Activated CD4-positive, alpha-beta memory T cell treated with anti-CD3 and anti-CD28 coated beads for 36 hours (primary cell): ENCODE measurements at places on chromosomes 6 and 20. TPM values are rescaled to one million over a fixed set of nuclear protein-coding genes. Genes with fewer than 3 reads are reported as not detected.
A peak's percentile ranks its signal among the peaks of the same experiment; 100 is the strongest.

DNA sequence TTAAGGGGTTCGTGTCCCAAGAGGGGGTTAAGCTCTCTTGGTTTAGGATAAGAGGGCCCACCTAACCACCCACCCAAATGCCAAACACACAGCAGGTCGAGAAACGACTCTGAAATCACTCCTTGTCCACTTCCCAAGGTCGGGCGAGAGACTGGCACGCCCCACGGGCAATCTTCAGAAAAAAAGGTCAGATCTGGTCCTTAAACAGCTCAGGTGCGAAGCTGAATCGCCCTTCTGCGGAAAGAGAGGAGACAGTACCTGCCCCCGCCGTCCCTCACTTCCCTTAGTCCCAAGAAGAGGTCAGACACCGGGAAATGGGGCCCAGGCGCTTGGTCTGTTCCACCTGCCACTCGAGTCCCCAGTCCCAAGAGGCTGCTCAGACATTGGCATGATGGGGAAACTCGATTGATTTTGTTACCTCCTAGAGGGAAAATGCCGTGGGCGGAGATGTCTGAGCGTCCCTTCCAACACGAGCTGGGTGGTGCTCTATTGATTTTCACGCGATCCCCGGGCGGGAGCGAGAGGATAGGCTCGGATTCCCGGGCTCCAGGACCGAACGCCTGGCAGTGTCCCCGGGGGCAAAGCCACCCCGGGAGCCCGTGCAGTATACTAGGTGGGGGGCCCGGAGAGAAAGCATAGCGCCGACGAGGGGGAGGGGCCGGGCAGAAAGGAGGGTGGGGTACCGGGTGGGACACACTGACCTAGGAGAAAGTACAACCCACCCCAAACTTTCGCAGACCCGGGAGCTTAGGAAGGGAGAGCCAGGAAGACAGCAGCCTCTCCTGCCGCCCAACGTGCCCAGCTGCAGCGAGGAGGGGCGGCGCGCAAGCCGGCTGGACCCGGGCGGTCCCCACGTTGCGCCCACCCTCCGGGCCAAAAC, 1.1 kb upstream of the SAMD5 start:
- H3K36me3 ChIP-seq, result no peaks in the 10 kb centered on the region
- H3K4me3 ChIP-seq, result peak overlapping the region; percentile 58
- DNase-seq, result peak; percentile 13
- peaks cover 17% of the 10 kb centered on the region for H3K4me1 ChIP-seq
- no peak overlapping the region for H3K27ac ChIP-seq

- H3K4me1 ChIP-seq, result peaks cover 3% of the 10 kb centered on the region
- no peak overlapping the region for H3K4me3 ChIP-seq
- H3K27me3 ChIP-seq, result no peaks in the 10 kb centered on the region
- H3K36me3 ChIP-seq, result no peaks in the 10 kb centered on the region
- DNase-seq, result no peak
These were observed 25.4 kb downstream of the VEGFA start for GRCh38 chr6:43795421-43795820.

DNA sequence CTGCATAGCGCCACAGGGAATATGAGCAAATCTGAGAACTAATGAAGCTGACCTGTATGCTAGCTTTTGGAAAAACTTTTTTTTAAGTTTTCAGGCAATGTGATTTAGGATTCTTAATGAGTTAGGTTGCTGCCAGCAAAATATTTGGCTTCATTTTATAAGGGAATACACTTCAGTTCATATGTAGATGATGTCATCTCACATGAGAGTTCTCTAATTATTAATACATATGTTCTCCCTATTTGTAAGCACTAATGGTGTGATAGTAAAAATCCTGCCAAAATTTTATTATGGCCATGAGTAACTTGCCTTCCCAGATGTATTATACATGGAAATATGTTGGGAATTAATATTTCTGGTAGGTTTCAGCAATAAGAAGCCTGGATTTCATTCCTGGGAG, 573.8 kb downstream of the EPM2A start:
- no peak overlapping the region for H3K27ac ChIP-seq
- H3K4me3 ChIP-seq, result no peak overlapping the region
- no peaks in the 10 kb centered on the region for H3K36me3 ChIP-seq
- no peaks in the 10 kb centered on the region for H3K4me1 ChIP-seq

ZNF334 gene
- total RNA-seq, result 1.1 TPM

RTN4IP1 gene
- 8.5 TPM for total RNA-seq

CPXM1 gene
- total RNA-seq, result 2.9 TPM
